Urinary bladder (tissue), 4 donors: ENCODE measurements at places on chromosomes 4 and X.

GRCh38 chr4:52273885-52274284, 222.8 kb downstream of the SPATA18 start:
- no peak for DNase-seq

- DNase-seq: no peak
Measured at GRCh38 chr4:26542991-26543390, 40.9 kb upstream of the TBC1D19 start.

GRCh38 chr4:182492423-182492822, 249.2 kb downstream of the TENM3 start:
- no peak for DNase-seq

DNA sequence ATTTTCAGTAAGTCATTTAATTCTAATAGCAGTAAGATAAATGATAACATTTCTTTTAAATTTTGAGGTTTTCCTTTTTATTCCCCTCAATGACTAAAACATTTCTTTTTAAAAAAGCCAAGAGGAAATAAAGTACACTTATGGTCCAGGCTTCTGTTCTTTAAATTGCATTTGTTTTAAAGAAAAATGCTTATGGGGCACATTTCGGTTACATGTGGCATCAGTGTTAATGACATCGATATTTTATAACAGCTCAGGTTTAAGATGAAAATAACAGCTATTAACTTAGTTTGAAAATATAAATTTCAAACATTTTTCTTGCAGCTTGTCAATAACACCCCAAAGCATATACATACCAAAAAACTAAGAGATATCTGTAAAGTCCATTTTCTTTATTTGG, 1161.1 kb downstream of the PCDH18 start:
- DNase-seq: no peak

- DNase-seq: no peak
Measured at GRCh38 chr4:26175006-26175786, 145.6 kb upstream of the RBPJ start.

- no peak for DNase-seq
Measured at GRCh38 chr4:910366-911091, 21.6 kb downstream of the GAK start.

- DNase-seq: no peak
Measured at GRCh38 chr4:119984996-119985395, 81.7 kb downstream of the MAD2L1 start.

DNA sequence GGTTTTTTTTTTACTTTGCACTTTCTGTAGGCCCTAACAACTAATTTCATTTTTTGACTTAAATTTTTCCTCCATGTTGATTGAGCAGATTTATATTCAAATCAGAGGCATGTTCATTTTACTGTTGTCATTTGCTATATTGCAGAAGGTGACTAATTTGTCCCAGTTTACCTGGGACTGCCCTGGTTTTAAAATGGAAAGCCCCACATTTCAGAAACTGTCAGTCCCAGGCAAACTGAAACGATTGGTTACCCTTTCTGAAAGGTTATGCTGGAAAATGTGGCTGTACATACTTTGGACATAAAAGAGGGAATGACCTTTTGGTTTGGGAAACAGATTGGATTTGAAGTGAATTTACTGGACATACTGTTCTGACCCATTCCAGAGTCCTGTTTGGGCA, 160.0 kb downstream of the SPCS3 start:
- DNase-seq: no peak

DNA sequence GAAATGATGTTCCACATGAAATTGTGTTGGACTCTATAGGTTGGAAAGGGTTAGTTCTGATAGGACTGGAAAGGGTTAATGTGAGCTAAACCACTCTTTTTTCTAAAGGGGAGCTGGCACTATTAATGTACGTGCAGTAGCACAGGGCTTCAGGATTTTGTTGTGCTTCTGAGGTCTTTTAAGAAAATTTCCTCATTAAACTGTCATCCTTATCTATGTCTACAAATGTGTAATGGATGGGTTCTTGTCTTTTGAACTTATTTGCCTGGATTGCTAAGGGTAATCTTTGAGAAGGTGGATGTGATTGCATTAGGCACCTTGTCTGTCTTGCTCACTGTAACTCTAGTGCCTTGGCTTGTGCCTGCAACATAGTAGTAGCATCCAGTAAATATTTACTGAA, 106.0 kb upstream of the SLC4A4 start:
- DNase-seq: no peak

GRCh38 chr4:62901101-62901500, 1508.1 kb downstream of the TECRL start:
- DNase-seq: no peak
